Germinal center (tissue), 1 donor: ENCODE measurements at places on chromosomes 7 and 10.

GRCh38 chr10:113650172-113650571 lies 13.7 kb downstream of the NRAP start:
- DNase-seq = no peak

- DNase-seq = no peak
These were observed 137.8 kb upstream of the PPP2R2D start for GRCh38 chr10:131762789-131763696.

- DNase-seq = no peak
These were observed 24.2 kb downstream of the LCOR start for GRCh38 chr10:96856317-96856716.

GRCh38 chr7:98200364-98200763 lies 10.9 kb upstream of the BHLHA15 start:
- DNase-seq = peak; percentile 72

DNA sequence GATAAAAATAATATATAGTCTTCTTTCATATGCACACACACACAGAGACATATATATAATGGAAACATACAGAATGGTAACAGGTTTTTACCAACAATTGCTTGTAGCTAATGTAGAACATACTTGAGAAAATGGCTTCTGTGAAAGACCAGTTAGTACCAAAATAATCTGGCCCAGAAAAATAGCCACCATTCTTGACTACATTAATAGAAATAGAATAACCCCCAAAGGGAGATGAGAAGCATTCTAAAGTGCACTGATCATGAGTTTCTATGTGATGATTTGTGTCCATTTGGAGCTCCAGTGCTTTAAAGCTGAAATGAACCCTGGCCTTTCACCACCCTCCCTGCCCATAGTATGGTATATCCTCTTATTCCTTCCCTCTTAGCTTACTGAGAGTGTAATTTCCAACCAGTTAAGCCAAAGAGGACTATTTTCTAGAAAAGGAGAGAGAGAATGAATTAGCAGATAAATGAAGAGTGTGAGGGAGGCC lies 22.9 kb upstream of the IFIT2 start:
- DNase-seq = no peak

- DNase-seq = no peak
These were observed 54.3 kb upstream of the WNT16 start for GRCh38 chr7:121274467-121274866.

- no peak for DNase-seq
These were observed 1155.6 kb downstream of the TYW1 start for GRCh38 chr7:68152205-68152604.

GRCh38 chr7:51590746-51591145 lies 274.1 kb upstream of the COBL start:
- no peak for DNase-seq

DNA sequence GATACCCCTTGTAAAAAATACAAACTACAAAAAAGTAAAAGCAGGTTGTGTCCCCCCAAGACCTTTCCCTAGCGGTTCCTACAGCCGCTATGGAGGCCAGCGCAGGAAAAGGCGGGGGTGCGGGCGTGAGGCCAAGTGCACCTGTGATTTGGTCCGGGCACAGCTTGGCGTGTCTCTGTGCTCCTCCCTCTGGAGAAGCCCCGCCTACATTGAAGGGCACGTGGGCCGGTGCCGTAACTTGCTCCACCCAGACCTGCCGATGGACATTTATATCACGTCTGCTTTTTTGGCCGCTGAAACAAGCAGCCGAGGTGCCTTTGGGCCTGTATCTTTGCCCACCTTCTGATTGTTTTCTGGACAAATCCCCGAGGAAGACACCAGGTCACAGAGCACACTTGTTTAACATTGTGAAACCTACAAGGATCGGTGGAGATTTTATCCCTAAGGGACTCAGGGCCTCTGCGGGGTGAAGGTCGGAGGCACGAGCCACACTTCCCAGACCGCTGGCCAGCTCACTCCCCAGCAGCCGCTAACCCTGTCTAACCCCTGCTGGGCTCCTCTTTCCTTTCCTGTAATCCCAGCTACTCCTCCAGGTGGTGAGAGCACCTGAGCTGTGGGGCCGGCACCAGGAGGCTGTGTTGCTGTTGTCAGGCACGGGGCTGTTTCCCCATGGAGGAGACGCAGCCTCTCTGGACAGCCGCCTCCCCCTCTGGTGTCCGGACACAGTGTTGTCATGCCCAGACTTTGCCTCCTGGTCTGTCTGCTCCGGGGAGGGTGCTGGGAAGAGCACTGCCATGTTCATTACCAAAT lies 18.8 kb upstream of the INPP5A start:
- no peak for DNase-seq

DNA sequence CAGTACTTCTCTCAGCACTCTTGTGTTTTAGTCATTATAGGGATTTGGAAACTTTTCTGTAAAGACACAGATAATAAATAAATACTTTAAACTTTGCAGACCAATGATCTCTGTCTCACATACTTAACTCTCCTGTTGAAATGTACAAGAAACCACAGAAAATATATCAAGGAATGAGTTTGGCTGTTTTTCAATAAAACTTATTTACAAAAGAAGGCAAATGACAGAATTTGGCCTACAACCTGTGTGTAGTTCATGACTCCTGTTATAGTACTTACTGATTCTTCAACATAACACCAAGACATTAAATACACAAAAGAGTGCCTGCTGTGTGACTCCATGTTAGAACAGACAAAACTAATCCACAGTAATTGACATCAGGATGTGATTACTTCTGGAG lies 510.0 kb upstream of the PHF14 start:
- DNase-seq = no peak

DNA sequence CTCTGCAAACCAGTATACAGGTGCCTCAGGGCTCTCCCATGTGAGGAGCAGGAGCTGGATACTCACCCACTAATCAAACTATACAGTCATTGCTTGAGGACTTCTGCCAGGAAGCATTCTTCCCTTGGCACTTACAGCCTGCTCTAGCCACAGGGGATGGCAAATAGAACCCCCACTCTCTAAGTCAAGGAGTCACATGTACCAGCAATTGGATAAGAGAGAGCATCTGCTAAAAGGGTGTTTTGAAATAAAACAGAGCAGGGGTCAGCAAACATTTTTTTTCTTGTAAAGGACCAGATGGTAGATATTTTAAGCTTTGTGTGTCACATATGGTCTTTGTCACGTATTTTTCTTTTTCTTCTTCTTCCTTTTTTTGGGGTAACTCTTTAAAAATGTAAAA lies 865.2 kb upstream of the GHITM start:
- no peak for DNase-seq

- DNase-seq = no peak
These were observed 450.7 kb downstream of the HTR7 start for GRCh38 chr10:90407131-90407530.

DNA sequence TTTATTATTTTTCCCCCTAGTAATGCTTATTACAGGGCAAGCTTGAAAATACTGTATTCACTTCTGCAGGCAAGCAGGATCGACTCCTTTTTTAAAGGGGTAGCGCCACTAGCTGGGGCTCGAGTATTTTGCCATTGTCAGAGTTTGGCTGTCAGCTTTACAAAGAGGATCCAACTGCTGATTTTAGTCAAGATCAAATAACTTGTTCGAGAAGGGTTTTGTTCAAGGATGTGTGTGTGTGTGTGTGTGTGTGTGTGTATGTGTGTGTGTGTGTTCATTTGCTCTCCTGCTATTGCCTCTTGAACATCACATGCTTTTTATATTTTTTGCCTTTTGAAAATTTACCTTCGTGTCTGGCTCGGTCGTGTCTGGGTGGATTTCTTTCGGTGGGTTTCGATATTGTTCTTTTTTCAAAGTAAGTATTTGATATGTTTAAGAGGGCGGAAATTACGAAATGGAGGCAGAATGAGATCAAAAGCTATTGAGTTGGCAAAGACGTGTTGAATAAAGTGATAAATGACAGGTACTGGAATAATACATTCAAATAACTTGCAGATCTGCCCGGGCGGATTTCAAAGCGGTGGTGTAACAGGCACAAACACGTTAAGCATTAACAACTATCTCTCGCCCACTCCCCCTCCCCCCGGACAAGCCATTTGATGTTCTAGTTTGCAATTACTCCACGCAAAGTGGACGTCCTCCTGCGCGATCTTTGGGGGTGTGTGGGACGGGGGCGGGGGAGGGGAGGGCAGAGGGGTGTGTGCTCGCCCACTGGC lies 1.1 kb downstream of the ARID5B start:
- peak; percentile 49 for DNase-seq

DNA sequence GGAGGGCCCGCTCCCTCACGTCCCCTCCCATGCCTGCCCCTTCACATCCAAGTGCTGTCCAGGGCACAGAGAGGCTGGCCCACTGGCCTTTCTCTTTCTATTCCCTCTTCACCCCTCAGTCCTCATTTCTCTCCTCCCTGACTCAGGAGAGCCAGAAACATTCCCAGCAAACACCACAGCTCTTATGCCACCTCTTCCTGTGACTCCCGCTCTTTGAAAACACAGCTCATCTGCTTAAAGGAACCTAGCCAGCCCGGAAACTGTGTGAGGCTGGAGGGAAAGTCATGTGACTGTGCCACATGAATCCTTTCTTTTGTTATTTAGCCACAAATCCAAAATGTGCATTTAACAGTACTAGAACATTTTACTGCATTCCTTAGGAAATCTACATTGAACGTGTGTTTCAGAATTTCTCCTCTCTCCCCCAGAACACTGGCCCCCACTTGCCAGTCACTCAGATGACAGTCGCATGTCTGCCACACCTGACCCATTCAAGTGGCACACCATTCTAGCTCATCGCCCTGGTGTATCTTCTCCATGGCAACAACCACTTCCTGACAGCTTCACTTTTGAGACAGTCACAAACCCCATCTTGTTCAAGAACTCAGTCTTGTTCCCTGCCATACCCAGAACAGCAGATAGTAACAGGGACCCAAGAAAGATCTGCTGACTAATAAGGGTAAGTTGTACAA lies 42.8 kb downstream of the GRB10 start:
- no peak for DNase-seq

DNA sequence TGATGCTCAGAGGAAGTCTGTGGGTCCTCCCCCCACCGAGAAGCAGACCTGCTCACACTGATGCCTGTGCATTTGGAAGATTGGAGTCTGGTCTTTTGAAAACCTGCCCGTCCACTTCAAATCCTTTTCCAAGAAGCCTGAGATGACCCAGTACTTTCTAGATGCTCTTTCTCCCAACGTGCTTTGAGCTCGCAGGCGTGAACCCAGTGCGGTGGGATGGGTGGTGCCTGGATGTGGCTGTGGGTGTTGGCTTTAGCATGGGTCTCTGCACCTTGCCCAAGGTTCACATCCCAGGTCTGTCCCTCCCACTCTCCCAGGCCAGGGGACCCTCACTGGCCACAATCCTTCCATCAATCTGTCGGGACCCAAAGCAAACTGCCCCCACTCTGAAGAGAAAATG lies 170.2 kb downstream of the ADARB2 start:
- no peak for DNase-seq

DNA sequence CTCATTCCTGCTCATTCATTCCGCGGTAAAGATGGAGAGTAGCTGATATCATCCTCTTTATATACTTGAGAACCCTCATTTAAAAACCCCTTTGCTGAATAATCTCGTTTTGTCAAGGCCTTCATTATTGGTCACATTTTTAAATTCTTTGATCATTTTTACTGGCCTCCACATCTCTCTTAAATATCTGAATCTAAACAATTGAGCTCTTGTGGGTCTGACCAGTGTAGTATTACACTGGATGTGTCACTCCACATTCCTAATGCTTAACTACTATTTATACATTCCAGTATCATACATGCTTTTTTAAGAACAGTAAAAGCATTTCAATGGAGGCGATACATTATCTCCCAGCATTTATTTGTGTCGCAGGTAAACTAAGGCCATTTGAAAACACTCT lies 12.6 kb upstream of the PRPS1L1 start:
- no peak for DNase-seq

DNA sequence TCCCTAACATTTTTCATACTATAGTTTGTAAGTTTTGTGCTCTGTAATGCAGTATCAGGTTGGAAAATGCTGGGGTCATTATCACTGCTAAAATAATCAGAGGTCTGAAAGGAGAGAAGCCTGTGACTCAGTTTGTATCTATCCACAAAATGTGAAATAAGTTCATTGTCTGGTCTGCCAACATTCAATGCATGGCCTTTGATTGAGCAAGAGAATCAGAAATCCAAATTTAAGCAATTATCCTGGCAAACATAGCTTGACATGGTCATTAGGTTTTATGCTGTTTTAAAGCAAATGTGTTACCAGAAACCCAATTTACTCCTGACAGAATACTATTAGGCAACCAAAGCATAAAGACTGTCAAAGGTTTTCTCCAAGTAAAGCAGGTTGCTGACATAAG lies 709.7 kb upstream of the SEMA3D start:
- no peak for DNase-seq

DNA sequence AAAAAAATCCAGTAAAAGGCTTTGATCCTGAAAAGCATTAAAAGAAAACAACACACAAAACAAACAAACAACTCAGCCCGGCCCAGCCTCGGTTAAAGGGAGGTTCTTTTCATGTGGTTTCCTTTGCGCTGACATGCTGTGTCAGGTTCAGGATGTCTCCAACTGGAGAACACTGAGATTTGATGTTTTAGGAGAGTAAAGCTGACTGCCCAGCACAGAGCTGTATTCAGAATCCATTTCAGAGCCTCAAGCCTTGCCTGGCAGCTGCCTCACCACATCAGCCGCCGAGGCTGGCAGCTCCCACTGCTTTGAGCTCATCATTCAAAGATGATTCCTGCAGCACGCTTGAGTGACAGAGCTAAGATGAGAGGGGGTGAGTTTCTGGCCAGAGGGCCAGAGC lies 205.8 kb upstream of the LYZL1 start:
- no peak for DNase-seq

GRCh38 chr7:92375013-92375412 lies 72.3 kb upstream of the GATAD1 start:
- DNase-seq = no peak

GRCh38 chr10:133438711-133439273 lies 14.4 kb upstream of the SPRN start:
- peak; percentile 58 for DNase-seq

DNA sequence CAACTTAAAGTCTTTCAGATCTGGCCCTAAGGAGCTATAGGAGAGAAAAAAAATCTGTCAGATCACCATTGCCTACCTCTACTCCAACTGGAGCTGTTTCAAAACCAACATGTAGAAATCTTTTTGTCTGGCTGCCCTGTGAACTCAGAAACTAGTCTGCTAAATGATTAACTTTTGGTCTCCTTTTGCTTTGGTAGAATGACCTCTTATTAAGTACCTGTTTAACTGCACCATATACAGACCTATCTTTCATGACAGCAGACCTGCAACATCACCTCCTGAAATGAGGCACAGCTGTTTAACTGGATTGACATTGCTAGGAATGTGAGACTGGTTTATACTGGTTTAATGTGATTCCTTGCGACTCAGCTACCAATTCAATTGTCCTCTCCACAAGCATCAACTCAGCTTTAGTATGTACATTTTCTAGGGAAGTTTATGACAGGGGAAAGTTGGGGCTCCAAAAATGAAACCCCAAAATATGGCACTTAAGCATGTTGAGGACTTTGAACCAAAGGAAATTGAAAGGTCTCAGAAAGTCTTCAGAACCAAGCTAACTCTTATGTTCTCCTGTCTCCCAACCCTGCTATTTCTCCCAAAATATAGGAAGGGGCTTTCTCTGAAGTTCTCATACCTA lies 1.8 kb downstream of the CYP3A43 start:
- DNase-seq = no peak

- DNase-seq = peak; percentile 62
These were observed at the start of gene TRIP6 for GRCh38 chr7:100867040-100867775. Gene TRIP6, plus strand, starts transcription at chr7:100867387. Its CDS starts 111 bp downstream, at chr7:100867498.
